ENCODE measurements at places on chromosomes 2 and 18.

- DNase-seq: no peak
Measured at GRCh38 chr2:203059567-203060240, 45.0 kb downstream of the NBEAL1 start.

DNA sequence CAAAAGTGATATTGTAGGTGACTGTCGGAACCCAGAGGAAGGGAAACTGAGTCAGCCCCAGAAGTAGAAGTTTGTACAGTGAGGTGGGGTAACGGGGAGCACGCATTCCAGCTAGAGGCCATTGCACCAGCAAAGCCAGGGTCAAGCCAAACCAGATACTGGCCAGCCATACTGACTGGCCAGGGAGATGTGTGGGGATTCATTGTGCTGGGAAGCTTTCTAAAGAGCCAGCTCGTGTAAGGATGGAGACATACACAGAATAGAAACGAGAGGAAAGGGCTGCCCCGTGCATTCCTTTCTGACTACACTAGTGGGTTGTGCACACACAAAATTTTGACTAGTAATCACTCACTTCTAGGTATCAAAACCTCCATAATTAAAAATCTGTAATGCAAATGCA lies 175.3 kb upstream of the PID1 start:
- DNase-seq: no peak

GRCh38 chr2:209821806-209822205 lies 50.2 kb downstream of the UNC80 start:
- DNase-seq: peak; percentile 64

- DNase-seq: no peak
Measured at GRCh38 chr2:240727439-240727838, 35.8 kb downstream of the AQP12A start.

DNA sequence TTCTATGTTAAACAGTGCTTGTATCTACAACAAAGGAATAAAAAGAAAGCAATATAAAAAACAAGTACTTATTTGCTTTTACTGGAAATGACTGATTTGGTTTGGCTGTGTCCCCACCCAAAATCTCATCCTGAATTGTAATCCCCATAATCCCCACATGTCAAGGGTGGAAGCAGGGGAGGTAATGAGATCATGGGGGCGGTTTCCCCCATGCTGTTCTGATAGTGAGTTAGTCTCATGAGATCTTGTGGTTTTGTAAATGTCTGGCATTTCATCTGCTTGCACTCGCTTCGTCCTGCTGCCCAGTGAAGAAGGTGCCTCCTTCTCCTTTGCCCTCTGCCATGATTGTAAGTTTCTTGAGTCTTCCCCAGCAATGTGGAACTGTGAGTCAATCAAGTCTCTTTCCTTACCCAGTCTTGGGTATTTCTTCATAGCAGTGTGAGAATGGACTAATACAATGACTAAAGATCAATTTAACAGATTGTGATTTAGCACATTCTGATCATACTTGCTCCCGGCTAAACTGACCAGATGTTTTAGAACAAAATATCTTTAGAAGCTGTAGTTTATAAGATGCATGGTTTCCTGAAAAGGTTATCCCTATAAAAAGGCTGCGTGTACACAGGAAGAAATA lies 19.9 kb downstream of the PTH2R start:
- no peak for DNase-seq

- no peak for DNase-seq
Measured at GRCh38 chr2:861655-862354, 88.8 kb upstream of the SNTG2 start.

GRCh38 chr2:223315813-223316212 lies 263.8 kb downstream of the KCNE4 start:
- no peak for DNase-seq

DNA sequence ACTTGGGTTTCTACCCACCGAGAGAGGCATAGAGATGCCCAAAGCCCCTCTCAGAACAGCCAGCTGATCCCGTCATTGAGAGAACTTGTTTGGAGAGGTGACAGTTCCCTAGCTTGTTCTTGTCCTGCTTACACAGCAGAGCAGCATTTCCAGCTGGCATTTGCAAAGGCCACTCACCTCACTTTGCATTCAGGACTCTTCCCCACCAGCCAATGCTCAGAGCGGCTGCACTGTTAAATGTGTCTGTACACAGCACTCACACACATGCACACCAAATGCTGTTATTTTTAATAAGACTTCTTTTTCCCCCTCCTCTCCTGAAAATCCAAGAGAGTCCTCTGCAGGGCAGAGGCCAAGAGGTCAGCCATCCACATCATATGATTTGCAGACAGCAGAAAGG lies 104.6 kb upstream of the SLC14A2 start:
- no peak for DNase-seq

- no peak for DNase-seq
Measured at GRCh38 chr2:212488611-212489010, 50.0 kb downstream of the ERBB4 start.

GRCh38 chr2:24179683-24180082 lies 4.8 kb downstream of the FAM228A start:
- DNase-seq: peak; percentile 41

DNA sequence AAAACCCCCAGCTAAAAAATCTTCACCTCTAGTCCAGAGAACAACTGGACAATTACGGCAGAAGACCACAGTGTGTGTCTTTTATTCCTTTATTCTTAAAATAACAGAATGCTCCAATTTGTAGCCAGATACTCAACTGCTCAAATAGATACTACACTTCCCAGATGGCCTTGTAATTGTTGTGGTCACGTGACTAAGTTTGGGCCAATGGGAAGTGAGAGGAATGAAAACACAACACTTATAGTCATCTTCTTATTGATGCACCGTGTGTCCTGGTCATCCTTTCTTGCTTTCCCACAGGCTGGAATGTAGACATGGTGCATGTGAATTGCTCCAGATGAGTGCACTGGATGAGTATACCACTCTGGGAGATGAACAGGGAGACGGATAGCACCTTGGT lies 145.1 kb downstream of the CDC42EP3 start:
- peak; percentile 20 for DNase-seq

- no peak for DNase-seq
Measured at GRCh38 chr2:229339618-229340017, 68.5 kb upstream of the PID1 start.

DNA sequence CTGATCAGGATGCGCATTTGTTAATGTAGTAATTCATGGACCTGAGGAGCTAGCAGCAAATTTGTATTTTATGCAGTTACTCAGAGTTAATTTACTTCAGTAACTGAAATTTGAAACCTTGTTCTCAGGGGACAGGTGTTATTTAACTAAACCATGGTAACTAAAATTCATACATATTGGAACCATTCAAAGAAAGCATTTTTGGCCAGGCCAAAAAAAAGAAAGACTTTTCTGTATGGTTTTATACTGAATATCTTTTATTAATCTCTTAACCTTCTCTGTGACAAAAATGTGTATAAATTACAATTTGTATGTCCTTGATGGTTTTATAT lies 4.4 kb upstream of the KLHL23 start:
- no peak for DNase-seq

DNA sequence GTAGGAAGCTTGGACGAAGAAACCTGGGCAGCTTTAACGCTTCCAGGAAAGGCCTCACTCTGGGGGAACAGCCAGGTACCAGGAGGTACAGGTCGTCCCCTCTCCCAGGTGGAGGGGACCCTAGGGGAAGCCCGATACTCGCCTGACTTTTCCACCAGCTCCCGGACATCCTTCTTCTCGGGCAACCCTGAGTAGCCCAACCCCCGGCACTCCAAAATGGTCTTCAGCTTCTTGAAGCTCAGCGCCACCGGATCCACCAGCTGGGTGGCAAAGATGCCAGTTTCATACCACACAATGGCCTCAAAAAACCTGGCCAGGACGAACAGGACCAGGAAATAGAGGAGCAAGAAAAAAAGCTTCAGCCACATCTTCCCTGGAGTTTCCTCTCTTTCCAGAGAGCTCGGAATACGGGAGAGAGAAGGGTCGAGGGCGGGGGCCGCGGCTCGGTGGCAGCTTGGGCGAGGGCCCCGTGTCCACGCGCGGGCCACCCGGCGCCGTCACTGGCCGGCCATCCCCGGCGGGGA lies 1.1 kb downstream of the RNF103 start:
- DNase-seq: peak; percentile 68

GRCh38 chr2:120330946-120331822 lies 14.8 kb upstream of the INHBB start:
- DNase-seq: no peak

- DNase-seq: no peak
Measured at GRCh38 chr2:6381326-6381725, 484.4 kb downstream of the CMPK2 start.

- DNase-seq: no peak
Measured at GRCh38 chr2:204129591-204130294, 193.2 kb downstream of the ICOS start.

DNA sequence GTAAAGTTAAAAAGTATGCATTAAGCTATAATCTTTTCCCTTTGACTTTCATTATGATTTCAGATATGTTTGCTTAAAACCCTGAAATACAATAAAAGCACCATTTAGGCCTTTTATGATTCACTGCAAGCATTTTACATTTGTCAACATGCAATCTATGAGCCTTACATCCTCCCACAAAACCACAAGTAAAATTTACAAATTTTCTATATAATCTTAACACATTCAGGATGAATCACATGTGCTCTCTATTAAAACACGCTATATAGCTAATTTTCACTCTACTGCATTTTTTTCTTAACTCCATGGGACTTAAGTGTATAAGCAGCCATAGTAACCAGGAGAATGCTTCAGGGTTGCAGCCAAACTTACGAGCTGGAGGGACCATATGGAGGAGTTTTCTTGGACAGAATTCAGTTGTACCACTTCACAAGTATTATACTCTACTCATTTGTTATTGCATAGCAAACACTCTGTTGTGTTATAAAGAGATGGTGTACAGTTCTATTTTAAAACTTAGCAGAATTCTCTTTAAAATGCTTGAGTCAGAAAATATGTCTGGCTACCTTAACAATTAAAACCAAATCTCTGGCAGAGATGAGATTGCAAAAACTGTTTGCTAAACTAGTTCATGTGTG lies 293.2 kb downstream of the ALK start:
- peak; percentile 4 for DNase-seq

DNA sequence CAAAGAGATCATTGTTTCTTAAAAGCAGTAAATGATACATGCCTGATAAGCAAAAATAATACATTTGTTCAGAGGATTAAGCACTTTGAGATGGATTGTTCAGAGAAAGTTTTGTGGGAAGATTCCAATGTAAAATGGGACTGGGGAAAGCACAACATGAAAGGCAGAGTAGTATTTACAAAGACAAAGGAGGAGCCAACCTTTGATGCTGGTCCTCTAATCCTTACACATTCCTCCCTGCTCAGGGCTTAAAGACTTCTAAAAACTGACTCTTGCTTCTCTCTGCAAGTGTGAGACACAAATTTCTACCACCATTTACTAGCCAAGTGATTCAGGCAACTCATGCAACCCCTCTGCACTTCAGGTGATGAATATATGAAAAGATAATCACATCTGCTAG lies 47.2 kb upstream of the REG3G start:
- DNase-seq: no peak

DNA sequence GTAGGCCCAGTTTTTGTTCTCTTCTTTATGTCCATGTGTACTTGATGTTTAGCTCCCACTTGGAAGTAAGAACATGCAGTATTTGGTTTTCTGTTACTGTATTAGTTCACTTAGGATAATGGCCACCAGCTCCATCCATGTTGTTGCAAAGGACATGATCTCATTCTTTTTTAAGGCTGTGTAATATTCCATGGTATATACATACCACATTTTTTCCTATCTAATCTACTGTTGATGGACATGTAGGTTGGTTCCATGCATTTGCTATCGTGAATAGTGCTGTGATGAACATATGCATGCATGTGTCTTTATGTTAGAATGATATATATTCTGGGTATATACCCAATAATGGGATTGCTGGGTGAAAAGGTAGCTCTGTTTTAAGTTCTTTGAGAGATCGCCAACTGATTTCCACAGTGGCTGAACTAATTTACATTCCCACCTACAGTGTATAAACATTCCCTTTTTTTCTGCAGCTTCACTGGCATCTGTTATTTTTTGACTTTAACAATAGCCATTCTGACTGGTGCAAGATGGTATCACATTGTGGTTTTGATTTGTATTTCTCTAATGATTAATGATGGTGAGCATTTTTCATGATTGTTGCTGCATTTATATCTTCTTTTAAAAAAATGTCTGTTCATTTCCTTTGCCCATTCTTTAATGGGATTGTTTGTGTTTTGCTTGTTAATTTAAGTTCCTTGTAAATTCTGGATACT lies 22.9 kb downstream of the LTBP1 start:
- no peak for DNase-seq

DNA sequence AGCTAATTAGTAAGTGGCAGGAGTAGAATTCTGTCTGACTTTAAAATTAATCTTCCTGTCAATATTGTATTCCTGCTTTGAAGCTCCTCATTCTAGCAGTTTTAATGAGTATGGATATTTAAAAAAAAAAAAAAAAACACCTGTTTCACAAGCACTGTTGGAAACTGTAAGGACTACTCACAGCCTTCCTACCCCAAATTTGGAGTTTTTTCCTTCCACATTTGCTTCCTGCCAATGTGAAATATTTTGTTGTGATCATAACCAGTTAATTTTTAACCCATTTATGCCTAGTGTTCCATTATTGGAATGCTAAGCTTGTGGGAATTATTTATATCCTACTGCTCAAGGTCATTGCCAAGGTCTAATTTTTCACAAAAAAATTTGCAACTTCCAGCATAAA lies 36.1 kb upstream of the SCYGR2 start:
- DNase-seq: no peak

- peak; percentile 69 for DNase-seq
Measured at GRCh38 chr2:101710471-101711318, 13.2 kb downstream of the MAP4K4 start.

GRCh38 chr2:64186699-64187605 lies 42.7 kb upstream of the PELI1 start:
- peak; percentile 30 for DNase-seq

DNA sequence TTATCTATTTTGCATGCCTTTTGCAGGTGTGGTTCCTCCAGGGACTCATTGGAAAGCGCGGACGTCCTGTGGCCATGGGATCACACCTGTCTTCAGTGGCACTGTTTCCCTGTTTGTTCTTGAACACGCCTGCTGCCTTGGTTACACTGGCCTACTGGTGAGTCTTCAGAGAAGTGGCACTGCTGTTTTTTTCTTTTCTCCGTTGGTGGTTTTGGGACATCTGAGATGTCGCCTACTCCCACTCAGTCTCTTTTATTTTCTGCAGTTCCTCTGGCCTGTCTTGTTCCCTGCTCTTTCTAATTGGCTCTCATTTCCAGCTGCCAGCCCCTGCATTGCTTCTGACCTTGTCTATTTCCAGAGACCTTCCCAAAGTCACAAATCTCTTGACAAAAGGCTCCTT lies 35.7 kb upstream of the POU3F3 start:
- no peak for DNase-seq

GRCh38 chr18:42730272-42730671 lies 385.2 kb downstream of the RIT2 start:
- DNase-seq: no peak

DNA sequence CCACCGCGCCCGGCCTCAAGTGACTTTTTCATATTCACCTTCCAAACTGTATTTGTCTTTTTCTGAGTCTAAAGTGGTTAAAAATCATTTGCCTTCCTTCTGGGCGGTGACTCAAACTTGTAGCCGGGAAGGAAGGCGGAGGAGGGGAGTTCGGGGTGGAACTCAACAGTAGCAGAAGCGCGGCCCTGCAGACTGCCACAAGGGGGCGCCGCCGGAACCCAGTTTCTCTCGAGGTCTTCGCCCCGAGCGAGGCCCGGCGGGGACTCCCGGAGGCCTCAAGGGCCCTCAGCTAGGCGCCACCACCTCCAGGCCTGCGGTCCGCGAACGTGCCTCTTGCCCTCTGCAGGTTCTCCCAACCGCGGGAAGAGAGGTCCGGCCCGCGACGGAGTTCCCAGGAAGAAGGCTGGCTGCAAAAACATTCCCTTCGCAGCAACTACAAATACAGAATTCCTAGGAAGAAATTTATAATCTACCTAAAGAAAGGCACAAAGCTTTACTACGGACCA lies 16.8 kb upstream of the ITM2C start:
- peak; percentile 93 for DNase-seq

Measured in hematopoietic multipotent progenitor cell treated with erythropoietin and hydrocortisone succinate and interleukin-3 and kit ligand, for 4 days (in vitro differentiated cells).